NCI-H2029 treated with DMSO at 0.1 percent for 48 hours (cell line): ENCODE measurements at places on chromosomes 5 and 9.

- DNase-seq = no peak
Measured at GRCh38 chr9:105969636-105970035, 275.3 kb downstream of the TMEM38B start.

DNA sequence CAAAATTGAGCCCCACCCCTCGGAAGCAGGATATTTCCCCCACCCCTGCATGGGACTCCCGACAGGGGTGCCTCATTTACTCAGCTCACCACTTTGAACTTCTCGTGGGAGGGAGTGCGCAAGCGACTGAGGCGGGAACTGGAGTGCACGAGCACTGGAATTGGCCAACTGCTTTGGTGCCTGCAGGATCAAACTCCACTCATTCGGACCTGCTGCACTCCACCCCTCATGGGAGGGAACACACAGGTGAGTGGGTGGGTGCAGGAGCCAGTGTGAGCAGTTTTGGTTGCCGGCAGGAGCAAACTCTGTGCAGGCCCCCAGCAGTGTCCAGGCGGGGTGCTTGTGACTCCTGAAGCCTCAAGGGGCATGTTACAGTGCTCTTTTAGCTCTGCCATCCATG lies 301.2 kb downstream of the TUSC1 start:
- no peak for DNase-seq

GRCh38 chr5:94702729-94703128 lies 84.3 kb downstream of the SLF1 start:
- no peak for DNase-seq

DNA sequence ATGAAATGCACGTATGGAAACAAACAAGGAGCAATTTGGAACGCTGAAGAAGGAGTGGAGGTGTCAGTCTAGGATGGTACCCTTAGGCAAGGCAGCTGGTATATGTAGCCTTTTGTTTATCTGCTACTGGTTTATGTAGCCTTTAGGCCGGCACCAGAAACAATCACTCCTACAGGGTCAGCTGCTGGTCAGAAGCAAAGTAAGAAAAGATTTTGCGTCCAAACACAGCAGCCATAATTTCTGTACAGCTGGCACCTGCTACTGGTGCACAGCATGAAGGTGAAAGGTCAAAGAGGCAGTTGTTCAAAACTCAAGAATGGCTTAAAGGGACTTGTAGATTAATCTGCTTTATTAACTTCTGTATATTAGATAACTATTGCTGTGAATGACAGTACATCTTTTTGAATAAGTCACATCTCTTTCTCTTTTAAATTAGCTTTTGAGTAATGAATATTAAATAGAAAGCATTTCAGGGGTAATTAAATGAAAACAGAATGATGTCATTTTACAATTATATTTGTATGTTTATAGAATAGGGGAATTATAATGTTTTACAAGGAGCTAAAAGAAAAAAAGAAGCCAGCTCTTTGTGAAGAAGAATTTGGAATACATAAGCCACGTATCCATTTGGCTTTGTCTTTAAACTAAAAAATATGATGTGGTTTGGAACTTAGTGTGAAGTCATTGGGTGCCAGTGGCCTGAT lies 33.1 kb upstream of the TLX3 start:
- no peak for DNase-seq

DNA sequence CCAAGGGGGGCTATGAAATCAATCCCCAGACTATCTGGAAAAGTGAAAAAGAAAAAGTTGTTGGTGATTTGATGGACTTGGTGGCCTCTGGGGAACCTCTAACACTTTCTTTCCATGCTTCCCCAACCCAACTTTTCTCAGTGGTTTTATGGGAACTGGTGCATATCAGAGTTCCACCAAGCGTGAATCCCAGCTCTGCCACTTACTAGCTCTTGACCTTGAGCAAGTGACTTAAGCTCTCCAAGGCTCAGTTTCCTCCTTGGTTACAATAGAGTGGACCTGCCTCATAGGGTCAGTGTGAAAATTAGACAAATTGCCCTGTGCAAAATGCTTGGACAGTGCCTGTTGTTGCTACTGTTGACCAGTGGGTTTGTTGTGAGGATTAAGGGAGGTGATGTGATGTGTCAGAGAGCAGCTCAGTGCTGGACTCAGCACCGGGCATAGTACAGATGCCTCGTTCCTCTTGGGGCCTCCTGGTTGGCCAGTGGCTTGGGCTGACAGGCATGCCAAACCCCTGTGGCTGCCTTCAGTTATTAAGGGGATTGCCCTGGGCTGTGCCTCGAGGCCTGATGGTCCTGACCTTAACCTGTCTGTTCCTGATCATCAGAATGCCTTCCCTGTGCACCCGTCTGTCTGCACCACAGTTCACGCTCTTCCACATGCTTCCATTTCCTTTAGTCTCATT lies 49.3 kb downstream of the COL15A1 start:
- no peak for DNase-seq

DNA sequence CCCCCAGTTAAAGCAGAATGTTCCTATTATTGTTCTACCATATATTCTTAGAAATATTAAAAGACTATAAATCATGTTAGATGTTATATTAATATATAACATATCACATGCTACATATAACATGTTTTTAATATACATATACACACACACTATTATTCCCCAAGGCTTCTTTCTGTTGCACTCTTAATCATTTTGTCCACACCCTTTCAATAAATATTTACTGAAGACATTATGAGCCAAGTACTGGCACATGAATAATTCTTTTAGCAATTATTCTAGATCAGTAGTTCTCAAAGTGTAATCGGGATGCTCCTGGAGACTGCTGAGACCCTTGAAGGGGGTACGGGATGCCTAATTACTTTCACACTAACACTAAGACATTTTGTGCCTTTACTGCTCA lies 143.9 kb downstream of the GNAQ start:
- no peak for DNase-seq
